ENCODE measurements at places on chromosomes 4 and X.

DNA sequence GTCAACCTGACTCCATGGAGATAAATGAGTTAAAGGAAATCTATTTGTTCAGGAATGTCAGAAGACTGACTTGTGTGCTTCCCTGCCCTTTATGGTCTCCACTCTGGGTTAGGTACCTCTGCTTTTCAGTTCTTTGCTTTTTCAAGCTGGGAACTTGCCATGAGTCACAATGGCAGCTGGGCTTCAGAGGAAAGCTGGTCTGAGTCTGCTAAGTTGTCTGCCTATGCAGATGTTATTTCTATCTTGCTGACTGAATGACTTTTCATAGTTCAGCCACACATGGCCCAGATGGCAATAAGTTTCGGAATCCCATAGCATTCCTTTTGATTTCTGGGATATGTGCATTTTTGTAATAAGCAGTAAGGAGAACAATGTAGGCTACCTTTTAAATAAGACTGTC is 337.9 kb upstream of the FGF13 start:
- no peak for DNase-seq

DNA sequence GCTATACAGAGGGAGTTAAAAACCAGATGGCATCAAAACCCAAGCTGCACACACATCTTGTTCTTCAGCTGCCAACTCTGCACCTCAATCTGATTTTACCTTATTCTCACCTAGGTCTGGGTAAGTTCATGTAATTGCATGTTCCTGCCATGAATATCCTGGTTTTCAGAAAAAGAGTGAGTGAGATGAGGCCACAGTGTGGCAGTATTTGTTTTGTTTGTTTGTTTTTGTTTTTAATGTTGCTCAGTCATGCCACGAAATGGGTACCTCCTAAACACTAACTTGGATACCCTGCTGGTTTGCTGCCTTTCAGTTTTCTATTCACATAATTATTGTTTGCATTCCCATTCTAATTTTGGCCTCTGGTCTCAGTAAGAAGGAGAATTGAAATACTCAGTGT is 22.5 kb downstream of the TMEM164 start:
- DNase-seq: no peak

DNA sequence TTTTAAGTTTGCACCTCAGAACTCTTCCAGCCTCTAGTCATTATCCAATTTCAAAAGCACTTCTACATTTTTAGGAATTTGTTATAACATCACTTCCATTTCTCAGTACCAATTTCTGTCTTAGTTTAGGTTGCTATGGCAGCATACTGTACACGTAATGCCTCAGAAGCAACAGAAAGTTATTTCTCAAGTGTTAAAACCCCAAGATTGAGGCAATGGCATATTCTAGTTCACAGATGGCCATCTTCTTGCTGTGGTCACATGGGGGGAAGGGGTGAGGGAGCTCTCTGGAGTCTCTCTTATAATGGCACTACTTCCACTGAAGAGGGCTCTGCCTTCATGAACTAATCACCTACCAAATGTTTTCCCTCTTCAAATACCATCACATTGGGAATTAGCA is 220.3 kb upstream of the CTSO start:
- no peak for DNase-seq

- DNase-seq: no peak
These were observed 4.8 kb downstream of the WDR44 start for GRCh38 chrX:118350706-118351105.

GRCh38 chrX:135435139-135435922 is 13.6 kb downstream of the SMIM10L2A start:
- DNase-seq: no peak

GRCh38 chr4:80071604-80072227 is 1.3 kb downstream of the ANTXR2 start:
- no peak for DNase-seq

DNA sequence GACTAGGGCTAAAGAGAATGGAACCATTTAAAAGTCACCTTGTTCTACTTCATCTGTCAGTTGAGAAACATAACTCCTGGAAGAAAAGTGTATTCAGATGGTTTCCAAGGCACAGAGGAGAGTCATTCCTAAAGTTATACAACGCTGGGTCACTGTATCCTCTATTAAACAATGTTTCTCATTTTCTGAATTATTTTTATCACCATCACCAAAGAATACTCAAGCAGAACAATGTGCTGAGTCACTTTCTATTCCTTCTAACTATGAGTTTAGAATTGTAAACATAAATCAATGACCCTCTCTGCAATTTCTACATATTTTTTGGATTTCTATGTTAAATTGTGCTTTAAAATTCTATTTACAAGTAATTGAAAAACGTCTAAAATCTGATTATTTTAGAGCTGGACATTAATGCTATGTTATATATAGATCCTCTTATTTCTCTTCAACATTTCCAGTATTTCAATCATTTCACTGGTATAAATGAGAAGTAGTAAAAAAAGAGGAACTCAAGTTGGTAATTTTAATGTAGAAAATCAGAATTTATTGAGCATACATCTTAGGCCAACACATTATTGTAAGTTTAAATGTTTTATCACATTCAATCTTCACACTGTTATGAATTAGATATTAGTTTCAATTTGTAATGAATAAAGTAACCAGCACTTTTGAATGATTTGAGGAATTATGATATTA is 7.5 kb downstream of the DTHD1 start:
- no peak for DNase-seq

DNA sequence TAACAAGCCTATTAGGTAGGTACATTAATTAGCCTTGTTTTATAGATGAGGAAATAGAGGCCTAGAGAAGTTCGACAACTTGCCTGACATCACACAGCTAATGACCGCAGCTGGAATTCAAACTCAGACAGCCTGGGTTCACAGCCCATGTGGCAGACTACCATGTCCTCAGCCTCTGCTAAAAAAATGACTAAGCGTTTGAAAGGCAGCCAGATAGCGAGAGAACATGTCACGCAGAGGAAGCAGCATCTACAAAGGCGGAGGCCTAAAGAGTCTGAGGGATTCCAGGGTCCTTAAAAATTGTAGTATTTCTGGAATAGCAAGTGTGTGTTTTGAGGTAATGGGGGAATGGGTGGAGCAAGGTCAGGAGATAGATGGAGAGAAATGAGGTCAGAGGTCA is 33.2 kb upstream of the BMP15 start:
- DNase-seq: no peak

DNA sequence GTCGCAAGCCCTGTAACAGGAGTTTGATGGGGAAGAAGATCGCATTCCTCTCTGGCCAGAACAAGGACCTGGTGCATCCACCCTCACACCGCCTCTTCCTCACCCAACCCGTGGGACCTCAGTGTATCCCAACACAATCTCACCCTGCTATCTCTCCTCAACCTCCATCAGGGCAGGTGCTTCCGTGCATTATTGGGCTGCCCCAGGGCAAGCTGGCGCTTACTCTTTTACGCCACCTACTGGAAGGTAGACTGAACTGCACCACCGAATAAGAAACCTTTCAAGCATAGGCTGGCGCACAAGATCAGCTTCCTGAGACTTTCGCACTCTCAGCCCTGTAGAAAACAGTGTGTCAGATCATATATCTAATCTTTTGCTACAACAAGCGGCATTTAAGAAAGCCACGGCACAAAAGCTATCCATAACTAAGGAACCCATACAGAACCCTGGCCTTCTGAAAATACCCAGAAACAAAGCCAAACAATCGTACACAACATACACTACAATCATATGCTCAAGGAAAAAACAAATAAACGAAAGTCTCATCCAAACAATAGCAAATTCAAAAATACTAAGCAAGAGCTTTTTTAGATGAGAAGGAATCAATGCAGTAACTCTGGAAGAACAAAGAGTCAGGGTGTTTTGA is 209.3 kb downstream of the UGT8 start:
- peak; percentile 0 for DNase-seq

GRCh38 chr4:56613101-56613862 is 67.8 kb downstream of the HOPX start:
- DNase-seq: no peak

GRCh38 chr4:38856524-38857337 is at the start of gene TLR6:
Gene TLR6 (minus strand): TSS chr4:38856817. CDS start chr4:38829473, 27,344 bp downstream.
- no peak for DNase-seq

GRCh38 chrX:42837101-42837726 is 59.3 kb upstream of the PPP1R2C start:
- DNase-seq: no peak

DNA sequence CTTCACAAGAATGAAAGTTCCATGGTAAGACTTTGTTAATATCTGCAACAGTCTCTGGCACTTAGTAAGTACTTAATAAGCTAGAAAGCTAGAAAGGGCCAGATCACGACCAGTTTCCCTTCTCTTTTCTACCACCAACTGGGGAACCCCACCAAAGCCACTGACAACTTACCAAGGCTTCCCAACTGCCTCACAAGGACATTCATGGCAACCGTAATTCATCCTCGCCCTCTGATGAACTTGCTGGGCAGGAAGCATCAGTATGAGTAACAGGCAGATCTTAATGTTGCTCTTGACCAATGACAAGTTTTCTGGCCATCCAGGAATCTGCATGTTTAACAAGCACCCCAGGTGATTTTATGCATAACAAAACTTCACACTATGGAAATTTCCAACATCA is 23.2 kb upstream of the ZCCHC13 start:
- DNase-seq: no peak

- DNase-seq: no peak
These were observed 16.1 kb upstream of the PDGFRA start for GRCh38 chr4:54213001-54213400.

GRCh38 chr4:101114936-101115372 is 232.4 kb downstream of the PPP3CA start:
- peak; percentile 12 for DNase-seq

- no peak for DNase-seq
These were observed 5.1 kb downstream of the PPARGC1A start for GRCh38 chr4:23884741-23885140.

- DNase-seq: no peak
These were observed 75.9 kb upstream of the LSM6 start for GRCh38 chr4:146099585-146099984.

DNA sequence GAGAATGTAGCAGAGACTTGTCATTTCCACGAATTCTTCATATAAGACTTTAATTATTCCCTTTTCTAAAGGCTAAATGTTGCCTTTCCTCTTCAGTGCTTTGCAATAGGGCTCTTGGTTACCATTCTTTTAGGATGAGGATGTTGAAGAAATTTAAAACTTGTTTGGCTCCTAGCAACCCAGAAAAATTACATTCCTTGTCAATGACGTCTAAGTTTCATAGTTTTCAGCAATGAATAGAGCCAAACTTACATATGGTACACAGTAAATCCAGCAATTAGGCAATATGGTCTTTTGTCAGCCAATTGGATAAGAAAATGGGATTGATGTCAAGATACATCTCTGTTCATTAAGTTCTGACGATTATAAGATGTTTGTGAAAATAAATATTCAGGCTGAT is 1639.6 kb upstream of the PCDH10 start:
- DNase-seq: no peak

DNA sequence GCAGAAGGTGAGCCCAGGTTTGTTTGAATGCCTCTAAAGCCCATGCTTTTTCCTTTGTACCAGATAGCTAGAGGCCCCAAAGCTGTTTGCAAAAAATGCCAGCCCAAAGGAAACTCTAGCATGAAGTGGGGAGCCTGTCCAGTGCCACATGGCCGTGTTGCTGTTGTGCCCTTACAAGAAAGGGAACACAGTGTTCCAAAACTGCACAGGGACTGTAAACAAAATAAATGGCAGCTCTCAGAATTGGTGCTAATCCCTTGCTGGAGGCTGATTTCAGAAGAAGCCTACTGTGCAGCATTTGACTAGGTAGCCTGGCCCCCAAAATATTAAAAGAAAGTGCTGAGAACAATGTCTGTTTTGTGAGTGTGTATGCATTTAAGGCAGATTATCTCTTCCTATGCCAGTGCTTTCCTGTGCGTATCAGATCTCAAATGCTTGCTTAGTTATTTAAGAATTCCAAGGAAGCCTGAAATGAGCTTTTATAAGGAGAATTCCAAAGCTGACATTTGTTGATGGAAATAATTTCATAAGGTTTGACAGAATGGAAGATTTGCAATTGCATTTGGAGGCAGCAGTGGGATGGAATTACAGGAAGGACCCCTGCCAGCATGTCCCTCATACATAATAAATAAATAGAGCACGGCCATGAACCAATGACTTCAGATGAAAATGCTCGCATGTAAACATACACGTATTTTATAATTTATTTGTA is 115.7 kb downstream of the IRF2 start:
- no peak for DNase-seq

GRCh38 chr4:187183826-187184225 is 460.2 kb upstream of the FAT1 start:
- DNase-seq: no peak

DNA sequence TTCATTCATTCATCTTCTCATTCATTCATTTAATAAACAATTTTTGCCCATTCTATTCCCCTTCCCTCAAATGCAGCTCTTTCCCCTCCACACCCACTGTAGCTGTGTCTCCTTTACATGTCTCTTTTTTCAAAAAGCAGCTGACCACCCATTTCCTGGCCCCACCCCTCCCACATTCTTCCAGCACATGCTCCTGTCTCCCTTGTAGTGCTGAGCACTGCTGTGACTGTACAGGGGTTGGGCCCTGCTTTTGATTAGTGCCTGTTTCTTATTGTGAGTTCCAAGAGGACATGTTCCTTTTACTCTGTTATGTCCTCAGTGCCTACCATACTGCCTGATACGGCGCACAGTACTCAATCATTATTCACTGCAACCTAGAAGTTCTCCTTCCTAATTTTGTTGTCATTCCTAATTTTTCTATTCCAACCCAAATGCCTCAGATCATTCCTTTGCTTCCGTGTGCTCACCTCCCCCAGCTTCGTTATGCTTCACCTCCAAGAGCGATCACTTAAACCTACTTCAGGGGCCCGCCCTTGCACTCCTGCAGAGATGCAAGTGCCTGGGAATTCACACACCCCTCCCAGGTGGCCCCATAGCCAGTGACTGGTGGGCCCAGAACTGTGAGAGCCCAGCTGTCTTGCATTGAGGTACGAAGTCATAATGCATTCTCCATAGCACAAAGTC is 152.2 kb downstream of the STK32B start:
- no peak for DNase-seq

DNA sequence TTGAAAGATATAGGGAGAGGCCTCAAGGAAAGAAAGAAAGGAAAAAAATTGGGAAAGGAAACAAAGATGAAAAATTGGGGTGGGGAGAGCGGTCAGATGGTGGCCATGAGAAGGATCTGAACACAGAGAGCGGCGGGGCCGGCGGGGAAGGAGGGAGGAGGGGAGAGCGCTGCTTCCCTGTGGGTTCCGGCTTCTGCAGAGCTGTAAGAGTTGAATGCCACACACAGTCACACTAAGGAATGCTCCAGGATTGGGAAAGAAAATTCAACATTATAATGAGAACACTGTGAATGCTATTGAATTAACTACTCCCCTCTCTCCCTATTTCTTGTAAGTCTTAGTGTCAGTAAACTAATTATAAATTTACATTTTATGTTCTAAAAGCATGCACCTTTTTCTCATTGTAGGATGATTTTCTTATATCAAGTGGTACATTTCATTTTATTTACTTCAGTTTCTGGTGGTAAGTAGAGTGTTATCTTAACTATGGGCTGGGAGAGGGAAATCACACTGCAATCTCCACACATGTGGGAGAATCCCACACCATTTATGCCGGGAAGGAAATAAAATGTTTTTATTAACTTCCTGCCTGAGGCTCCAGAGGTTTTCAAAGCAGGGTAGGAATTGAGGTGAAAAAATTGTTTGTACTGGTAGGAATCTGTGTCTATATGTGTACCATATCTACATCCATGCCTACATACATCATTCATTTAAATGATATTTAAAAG is 904 bp downstream of the F11 start:
- DNase-seq: no peak

Measured in amygdala (tissue), 56 donors.